Activated naive CD4-positive, alpha-beta T cell treated with anti-CD3 and anti-CD28 coated beads, Interleukin-2, amount 50 U/mL, for 72 hours (primary cell): ENCODE measurements at places on chromosomes 12 and 14. TPM values are rescaled to one million over a fixed set of nuclear protein-coding genes. Genes with fewer than 3 reads are reported as not detected.

The PTPRO gene
- 0.77 TPM for total RNA-seq

- no peak for DNase-seq
Measured at GRCh38 chr12:30930238-30930637, 3.7 kb downstream of the TSPAN11 start.

- no peak for DNase-seq
Measured at GRCh38 chr14:103374121-103374520, 11.1 kb upstream of the MARK3 start.

The GLIPR1L1 gene
- total RNA-seq = not detected

The POLE2 gene
- total RNA-seq = 46.1 TPM
